Naive thymus-derived CD4-positive, alpha-beta T cell (primary cell): ENCODE measurements at places on chromosomes 7 and 10. TPM values are rescaled to one million over a fixed set of nuclear protein-coding genes. Genes with fewer than 3 reads are reported as not detected.

- DNase-seq, result no peak
These were observed 335.3 kb downstream of the SUGCT start for GRCh38 chr7:40470091-40470592.

The CAV1 gene
- not detected for total RNA-seq

DNA sequence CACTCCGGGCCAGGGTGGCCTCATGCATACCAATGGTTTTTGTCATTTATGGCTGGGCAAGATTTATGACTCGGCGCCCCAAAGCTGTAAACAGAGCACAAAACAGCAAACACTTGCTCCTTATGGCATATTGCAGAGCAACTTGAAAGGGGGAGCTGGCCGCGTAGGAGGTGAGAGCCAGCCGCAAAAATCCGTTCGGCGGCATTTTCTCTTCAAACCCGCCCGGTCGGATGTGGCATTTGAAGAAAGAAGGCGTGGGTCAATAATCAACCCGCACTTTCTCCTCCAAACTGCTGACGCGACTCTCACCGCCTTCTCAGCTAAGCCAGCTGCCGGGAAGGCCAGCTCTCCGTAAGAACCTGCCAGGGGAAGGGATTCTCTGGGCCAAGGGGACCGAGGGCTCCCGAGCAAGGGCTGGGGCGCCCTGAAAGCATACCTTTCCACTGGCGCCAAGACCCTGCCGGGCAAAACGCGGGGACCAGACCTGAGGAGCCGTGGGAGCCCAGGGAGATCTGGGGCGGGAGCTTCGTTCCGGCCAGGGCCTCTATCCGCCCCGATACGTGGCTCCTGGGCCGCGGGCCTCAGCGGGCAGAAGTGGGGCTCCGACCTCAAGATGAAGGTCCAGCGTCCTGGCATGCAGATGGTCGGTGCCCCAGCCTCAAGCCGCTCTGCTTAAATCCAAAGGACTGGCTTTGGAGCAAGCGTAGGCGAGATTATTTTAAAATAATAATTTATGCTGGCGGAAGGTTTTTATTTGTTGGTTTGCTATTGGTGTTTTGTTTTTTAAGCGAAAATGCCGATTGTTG lies 12.9 kb upstream of the HOXA2 start:
- no peak for DNase-seq

- no peak for DNase-seq
These were observed 575 bp downstream of the DLG5 start for GRCh38 chr10:77925795-77926565.

DNA sequence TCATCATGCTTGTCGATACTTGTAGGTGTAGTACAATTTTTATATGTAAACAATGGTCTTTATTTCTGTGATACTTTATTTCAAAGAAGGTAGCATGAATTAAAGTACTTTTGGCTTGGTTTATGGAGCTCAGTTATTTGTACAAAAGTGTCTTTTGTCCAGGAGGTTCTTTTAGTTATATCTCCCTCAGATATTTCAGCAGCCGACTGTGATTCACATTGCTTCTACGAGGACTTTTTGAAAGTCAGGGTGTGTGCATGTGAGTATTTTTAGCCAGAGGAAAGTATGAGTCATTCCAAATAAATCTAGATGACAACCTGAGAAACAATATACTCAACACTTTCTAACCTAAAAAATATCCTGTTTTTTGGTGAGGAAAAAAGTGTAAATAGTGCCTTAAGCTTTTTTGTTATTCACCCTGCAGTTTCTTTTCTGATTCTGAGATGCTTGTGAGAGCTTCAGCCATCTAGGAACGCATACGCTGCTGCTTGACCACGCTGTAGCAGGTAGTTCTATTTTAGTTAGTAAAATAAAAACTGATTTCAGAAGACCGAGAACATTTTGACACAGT lies 595 bp upstream of the SUN1 start:
- DNase-seq, result no peak

The CALD1 gene
- total RNA-seq, result 0.27 TPM
